IMR-90 (cell line): ENCODE measurements at places on chromosomes 16 and 17.

- peak; percentile 96 for DNase-seq
Measured at GRCh38 chr16:69396187-69397061, 10.6 kb upstream of the TERF2 start.

DNA sequence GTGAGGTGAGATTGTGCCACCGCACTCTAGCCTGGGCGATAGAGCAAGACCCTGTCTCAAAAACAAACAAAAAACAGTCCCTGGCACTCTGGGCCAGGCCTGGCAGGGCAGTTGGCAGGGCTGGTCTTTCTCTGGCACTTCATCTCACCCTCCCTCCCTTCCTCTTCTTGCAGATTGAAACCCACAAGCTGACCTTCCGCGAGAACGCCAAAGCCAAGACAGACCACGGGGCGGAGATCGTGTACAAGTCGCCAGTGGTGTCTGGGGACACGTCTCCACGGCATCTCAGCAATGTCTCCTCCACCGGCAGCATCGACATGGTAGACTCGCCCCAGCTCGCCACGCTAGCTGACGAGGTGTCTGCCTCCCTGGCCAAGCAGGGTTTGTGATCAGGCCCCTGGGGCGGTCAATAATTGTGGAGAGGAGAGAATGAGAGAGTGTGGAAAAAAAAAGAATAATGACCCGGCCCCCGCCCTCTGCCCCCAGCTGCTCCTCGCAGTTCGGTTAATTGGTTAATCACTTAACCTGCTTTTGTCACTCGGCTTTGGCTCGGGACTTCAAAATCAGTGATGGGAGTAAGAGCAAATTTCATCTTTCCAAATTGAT, 24.8 kb downstream of the STH start:
- DNase-seq: no peak

GRCh38 chr16:58542291-58542690, 27.0 kb downstream of the SETD6 start:
- no peak for DNase-seq

DNA sequence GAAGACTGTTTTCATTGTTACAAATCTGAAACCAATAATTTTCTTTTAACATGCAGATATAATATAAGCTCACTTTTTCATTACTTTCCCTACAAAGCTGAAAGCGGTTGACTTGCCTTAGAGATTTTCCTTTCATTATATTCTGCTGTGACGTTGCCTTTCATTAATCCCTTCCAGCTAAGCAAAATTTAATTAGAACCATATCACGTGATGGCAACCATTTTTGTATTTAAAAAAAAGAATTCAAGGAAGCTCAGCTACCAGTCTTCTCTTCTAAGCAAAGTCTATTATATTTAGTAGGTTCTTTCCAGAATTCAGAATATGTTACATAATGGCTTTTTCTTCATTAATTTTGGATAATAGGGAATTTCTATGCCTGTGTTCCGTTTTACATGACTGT, 186.5 kb downstream of the PRKCA start:
- DNase-seq: no peak

GRCh38 chr17:10304758-10305300, 68.0 kb downstream of the MYH13 start:
- DNase-seq: no peak

DNA sequence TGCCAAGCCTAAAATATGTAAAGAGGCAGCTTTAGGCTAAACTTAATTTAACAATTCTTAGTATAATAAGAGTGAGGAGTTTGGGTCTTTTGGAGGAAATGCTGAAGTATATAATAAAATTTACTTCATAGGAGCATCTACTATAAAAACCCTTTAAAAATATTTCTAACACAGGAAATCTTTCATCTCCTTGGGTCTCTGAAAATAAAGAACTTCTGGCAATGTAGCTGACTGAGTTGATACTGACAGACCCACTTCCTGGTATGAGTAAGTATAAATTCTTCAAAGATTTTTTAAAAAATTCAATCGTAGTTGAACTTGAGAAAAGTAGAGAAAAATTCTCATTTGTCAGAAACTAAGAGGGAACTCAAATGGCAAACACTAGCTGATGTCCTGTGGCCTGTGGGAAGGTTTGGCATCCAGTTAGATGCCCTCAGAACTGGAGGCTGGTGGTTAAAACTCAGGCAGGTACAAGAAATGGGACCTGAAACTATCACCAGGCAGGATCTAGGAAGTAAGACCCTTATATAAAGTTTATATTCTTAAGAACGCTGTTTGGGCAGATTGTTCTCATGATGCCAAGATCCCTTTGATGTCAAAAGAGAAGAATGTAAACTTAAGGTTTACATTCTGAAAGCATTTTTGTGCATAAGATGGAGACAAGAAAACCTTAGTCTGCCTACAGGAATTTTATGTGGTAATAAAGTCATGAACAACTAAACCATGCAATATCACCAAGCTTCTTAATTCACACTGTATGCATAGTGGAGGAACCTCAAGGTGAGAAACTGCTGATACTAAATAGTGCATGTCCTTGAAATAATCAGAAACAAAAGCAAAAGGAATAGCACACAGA, 6.2 kb downstream of the KRTAP4-6 start:
- peak; percentile 71 for DNase-seq

DNA sequence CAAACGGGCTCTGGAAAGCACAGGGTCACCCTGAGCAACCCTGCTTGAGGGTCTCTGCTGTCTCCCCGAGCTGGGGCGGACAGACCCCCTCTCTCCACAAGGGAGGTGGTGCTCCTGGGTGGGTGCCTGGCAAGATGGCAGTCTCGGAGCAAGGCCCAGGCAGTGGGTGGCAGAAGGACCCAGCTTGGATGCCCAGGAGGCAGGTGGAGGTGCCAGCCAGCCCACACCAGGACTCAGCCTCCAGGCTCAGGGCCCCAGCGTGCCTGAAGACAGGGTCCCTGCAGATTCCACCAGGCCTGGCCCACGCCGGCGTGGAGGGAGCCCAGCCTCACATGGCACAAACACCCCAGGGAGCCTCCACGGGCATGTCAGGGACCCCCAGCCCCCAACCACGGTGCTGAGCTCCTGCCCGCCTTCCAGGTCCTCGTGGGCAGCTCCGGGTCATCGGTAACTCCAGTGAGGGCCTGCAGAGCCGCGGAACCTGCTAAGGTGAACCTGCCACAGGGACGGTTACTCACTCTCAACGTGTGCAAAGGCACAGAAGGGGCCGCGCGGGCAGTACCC, 20.8 kb downstream of the UNKL start:
- DNase-seq: no peak

- no peak for DNase-seq
Measured at GRCh38 chr16:57482845-57483545, 3.3 kb downstream of the DOK4 start.

- peak; percentile 17 for DNase-seq
Measured at GRCh38 chr17:65554553-65555223, 6.8 kb downstream of the AXIN2 start.

DNA sequence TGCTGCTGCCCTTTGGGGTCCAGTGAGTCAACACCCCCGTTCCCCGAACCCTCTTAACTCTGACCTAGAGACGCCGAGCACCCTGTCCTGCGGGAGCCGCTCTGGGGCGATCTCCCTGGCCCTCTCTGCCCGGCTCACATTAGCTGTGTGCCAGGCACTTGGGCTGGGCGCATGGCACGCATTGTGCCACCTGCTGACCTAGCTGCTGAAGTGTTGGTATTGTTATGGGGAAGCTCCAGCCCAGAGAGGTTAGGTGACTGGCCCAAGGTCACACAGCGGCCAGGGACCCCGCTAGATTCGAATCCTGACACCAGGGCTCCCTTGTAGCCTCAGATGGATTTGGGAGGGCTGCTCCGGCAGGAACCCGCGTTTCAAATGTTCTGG, 1.1 kb downstream of the HSD17B1 start:
- DNase-seq: no peak

GRCh38 chr17:62591333-62591732, 36.1 kb upstream of the MRC2 start:
- DNase-seq: no peak

DNA sequence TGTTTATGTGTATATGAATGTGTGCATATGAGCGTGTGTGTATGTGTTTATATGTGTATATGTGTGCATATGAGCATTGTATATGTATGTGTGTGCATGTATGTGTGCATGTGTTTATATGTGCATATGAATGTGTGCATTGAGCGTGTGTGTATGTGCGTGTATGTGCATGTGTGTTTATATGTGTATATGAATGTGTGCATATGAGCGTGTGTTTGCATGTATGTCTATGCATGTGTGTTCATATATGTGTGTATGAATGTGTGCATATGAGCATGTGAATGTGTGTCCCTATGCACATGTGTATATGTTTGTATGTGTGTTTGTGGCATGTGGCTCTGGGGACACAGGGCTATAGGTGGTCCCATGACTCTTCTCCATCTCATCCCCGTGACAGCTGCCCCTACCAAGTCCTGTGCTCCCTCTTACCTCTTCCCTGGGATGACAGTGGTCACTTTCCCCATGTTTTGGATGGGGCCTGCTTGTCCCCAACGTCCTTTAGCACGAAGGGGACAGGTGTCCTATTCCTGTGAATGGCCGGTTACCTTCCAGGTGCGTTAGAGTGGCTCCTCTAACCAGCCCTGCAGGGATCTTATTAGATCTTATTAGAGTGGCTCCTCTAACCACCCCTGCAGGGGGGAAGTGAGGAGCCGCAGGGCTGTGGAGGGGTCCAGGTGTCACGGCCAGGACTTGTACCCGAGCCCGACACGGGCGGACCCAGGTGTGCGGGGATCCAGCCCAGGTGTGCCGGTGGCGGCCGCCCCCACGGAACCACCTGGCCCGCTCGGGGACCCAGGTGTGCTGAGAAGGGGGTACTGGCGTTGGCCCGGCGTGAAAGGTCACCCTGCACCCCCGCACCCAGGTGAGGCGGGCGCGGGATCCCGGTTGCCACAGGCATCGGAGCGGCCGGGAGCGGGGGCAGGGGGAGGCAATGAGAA, 105.6 kb downstream of the SEC14L1 start:
- no peak for DNase-seq

DNA sequence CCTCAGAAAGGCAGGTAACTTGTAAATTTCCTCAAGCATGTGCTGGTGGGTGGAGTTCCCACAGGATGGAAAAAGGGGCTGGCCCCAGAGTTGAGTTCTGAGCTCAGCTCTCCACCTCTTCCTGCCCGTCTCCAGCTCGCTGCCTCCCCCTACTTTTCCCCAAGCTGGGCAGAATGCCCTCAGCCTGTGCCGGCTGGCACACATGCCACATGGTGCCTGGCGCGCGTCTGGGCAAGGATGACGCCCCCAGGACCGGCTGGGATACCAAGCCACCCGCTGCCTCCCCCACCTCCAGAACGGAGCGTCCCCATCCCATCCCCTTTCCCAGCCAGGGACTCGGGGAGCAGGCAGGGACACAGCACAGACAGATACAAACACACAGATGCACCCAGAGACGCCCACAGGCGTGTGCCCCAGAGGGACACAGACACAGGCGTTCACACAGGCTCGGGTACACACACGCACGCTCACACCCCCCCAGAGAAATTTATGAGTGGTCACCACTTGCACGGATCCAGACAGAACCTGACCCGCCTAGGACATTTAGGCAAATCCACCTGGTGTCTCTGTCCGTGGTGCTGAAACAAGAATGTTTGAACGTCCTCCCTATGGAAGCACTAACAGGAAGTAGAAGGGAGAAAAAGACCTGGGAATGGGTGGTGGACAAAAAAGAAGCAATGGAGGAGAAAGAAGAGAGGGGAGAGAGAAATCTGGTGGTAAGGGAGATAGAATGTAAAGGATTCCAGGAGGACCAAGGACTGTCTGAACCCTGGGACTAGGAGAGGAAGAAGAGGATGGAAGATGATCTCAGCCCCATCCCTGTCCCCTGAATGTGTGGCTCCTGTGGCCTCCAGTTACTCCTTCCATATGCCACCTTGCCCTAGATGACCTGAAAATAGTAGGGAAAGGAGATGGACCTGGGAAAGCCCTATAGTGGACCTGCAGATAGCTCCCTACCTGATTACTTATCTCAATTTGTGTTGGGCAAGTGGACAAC, 15.5 kb downstream of the NEUROD2 start:
- peak; percentile 50 for DNase-seq

- DNase-seq: peak; percentile 69
Measured at GRCh38 chr17:38922538-38923297, 2.7 kb upstream of the LASP1NB start.

DNA sequence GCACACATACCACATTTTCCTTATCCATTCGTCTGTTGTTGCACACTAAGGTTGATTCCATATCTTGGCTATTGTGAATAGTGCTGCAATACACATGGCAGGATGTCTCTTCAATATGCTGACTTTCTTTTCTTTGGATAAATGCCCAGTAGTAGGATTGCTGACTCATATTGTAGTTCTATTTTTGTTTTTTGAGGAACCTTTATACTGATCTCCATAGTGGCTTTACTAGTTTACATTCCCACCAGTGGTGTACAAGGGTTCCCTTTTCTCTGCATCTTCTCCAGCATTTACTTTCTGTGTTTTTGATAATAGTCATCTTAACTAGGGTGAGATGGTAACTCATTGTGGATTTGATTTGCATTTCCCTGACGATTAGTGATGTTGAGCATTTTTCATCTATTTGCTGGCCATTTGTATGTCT, 118.1 kb downstream of the STXBP4 start:
- peak; percentile 90 for DNase-seq

DNA sequence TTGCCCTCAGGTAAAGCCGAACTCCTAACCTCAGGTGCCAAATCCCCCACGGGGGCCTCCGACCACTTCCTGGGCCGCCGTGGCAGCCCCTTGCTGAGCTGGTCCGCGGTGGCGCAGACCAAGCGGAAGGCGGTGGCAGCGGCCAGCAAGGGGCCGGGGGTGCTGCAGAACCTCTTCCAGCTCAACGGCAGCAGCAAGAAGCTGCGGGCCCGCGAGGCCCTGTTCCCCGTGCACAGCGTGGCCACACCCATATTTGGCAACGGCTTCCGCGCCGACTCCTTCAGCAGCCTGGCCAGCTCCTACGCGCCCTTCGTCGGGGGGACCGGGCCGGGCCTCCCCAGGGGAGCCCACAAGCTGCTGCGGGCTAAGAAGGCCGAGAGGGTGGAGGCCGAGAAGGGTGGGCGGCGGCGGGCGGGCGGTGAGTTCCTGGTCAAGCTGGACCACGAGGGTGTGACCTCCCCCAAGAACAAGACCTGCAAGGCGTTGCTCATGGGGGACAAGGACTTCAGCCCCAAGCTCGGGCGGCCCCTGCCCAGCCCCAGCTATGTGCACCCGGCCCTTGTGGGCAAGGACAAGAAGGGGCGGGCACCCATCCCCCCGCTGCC, 51.6 kb downstream of the ACTG1 start:
- DNase-seq: no peak

DNA sequence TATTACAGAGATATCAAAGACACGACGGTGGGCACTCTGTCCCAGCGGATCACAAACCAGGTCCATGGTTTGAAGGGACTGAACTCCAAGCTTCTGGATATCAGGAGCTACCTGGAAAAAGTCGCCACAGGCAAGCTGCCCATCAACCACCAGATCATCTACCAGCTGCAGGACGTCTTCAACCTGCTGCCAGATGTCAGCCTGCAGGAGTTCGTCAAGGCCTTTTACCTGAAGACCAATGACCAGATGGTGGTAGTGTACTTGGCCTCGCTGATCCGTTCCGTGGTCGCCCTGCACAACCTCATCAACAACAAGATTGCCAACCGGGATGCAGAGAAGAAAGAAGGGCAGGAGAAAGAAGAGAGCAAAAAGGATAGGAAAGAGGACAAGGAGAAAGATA, 8.7 kb downstream of the PSMD7 start:
- no peak for DNase-seq

GRCh38 chr17:79192503-79193351, 118.1 kb downstream of the ENGASE start:
- DNase-seq: peak; percentile 11
